Body of pancreas (tissue), 4 donors: ENCODE measurements at places on chromosomes 16 and 17. TPM values are rescaled to one million over a fixed set of nuclear protein-coding genes. Genes with fewer than 3 reads are reported as not detected.

The EVI2A gene
- not detected for total RNA-seq

The KCNJ2 gene
- 0.33 TPM for total RNA-seq

The STH gene
- not detected for total RNA-seq

The MSL1 gene
- 75.5 TPM for total RNA-seq

The NEUROD2 gene
- not detected for total RNA-seq

The PLLP gene
- 43.2 TPM for total RNA-seq

- no peak for DNase-seq
Observed at GRCh38 chr17:80637048-80637781, 92.6 kb downstream of the RPTOR start.

GRCh38 chr17:44830359-44831288 is 537 bp upstream of the GJC1 start:
- no peak for DNase-seq

DNA sequence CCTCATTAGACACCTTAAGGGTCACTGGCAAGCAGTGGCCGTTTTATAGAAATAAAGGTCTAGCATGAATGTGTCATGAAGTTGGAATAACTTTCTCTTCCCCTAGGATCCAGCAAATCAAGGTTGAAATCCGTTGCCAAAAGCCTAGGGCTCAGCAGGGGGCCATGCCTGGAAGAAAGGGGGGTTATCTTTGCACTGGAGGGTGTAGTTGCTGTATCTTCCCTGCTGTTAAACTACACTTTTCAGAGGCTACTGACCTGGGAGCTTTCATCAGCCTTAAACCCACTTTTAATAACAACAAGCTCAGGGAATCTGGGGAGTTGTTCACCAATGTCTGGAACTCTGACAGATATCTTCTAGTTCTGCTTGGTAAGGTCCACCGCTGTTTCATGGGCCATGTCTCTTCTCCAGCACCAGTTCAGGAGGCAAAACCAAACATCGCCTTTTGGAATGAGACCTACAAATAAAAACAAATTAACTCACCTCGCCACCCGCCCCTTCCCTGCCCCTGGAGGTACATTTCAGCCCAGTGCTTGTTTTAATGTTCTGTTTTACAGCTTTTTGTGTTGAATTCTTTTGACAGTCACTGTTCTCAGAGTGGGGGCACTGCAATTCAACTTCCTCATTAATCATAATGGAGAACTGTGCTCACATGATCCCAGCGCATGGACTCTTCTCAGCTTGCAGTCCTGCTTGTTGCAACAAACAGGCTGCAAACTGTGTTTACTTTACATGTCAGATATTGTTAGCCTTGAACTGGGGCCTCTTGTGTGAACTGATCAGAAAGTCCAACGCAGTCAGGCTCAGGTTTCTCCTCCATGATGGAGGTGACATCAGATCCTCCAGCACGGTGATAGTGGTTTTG is 508.7 kb downstream of the KCNJ2 start:
- DNase-seq, result peak; percentile 15

DNA sequence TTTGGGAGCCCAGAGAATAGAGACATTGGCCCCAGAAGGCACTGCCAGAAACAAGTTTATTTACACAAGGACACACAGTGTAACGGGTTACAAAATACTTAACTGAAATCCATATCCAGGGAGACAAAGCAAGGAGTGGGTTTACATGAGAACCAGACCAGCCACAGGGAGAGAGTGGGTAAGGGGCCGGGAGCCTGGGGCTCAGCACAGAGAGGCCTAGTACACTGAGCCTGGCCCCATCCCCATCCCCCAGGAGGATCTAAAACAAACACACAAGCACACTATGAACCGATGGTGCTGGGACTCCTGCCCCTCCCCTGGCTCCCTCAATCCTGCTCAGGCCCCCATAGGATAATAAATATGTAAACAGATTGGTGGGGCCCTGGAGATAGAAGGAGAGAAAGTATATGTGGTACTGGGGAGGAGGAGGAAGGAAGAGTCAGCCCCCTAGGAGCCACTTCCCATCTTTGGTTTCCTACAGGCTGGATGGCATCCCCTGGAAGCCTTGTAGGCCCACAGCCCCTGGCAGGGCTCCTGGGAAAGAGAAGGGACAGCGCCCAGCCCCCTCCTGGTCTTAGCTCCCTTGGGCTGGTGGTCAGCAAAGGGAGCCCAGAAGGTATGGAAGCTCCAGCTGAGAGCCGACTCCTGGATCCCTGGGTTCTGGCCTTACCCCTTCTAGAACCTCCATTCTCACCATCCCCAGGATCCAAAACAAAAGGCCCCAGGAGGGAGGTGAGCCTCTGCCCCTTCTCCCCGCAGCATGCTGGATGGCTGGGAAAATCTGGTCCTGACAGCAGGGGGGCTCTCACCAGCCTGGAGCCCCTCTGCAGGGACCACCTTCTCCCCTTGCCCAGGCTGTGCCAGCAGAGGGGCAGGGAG is 6.4 kb downstream of the G6PC3 start:
- DNase-seq, result no peak

GRCh38 chr16:83159049-83159448 is 532.3 kb downstream of the CDH13 start:
- no peak for DNase-seq

- no peak for DNase-seq
Observed at GRCh38 chr17:2435181-2435741, 34.4 kb upstream of the MNT start.

DNA sequence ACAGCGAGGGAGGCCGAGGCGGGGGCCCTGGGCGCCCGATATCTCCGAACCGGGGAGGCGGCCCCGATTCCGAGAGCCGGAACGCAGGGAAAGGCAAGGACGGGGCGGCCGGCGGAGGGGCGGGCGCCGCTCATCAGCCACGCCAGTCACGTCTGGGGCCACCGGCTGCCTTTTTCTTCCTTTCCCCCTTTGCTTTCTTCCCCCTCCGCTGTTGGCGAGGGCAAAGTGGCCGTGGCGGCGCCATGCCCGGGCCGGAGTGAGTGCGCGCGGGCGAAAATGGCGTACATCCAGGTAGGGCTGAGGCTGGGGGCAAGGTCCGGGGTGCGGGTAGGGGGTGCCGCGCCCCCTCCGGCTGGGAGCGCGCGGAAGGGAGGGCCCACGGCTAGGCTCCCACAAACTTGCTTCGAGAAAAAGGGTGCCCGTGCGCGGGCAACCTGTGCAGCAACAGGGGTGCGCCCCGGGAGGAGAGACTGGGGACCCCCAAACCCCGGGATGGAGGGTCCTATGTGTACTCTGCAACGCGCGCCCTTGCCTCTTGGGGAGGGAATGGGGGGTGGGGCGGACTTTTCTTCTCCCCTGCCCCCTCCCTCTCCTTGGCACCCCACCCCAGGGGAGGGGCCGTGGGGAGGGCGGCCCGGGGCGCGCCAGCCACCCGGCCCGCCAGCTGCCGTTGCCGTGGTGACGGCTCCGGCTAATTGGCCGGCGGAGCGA is 486 bp downstream of the SYT17 start:
- DNase-seq, result peak; percentile 52

GRCh38 chr17:31533546-31534155 is 142.2 kb downstream of the RAB11FIP4 start:
- no peak for DNase-seq

DNA sequence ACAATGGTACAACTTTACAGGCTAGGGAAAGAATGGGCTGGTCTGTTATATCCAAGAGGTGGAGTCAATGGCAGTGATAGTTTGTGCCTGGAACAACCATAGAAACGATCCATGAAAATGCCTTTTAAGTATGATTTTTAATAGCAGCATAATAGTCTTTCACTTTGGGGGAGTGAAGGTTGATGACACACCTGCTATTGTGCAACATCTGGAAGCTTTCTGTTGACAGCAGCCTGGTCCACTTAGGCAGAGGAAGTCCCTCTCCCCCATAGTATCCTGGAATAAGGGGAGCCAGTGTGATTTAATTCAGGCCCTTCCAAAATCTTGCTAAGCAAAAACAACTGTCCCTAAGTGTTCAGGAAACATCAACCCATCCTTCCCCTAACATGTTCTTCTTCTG is 56.3 kb upstream of the HS3ST4 start:
- DNase-seq, result no peak

GRCh38 chr16:80299416-80299815 is 241.4 kb upstream of the DYNLRB2 start:
- DNase-seq, result no peak

DNA sequence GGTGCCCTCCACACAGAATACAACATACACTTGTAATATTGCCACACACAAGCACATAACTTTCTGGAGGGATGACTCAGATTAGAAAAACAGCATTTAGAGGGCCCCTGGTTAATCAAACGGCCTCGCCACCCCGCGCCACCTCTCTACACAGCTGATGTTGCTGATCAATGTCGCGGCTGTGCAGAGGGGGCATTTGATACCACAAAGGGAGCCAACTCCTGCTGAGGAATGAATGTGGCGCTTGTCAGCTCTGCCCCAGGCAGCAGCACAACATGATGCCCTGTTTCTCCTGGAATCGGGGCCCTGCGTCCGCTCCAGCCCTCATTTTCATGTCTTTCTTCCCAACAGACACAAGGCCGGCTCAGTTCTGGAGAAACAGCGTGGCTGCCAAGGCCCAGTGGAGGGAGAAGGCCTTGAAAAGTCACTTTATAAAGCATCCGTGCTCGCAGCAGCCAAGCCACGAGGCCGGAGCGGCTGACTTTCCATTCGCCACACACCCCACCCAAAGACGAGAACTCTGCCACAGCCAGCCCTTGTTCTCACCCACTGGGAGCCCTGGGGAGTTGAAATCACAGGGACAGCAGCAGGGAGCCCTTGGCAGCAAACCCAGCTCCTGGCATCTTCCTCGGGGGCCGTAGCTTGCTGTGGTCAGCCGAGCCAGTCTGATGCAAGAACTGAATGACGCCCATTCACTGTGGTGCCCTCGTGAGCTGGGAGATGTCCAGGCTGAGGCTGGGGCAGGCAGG is 65.6 kb downstream of the XYLT1 start:
- DNase-seq, result peak; percentile 50

DNA sequence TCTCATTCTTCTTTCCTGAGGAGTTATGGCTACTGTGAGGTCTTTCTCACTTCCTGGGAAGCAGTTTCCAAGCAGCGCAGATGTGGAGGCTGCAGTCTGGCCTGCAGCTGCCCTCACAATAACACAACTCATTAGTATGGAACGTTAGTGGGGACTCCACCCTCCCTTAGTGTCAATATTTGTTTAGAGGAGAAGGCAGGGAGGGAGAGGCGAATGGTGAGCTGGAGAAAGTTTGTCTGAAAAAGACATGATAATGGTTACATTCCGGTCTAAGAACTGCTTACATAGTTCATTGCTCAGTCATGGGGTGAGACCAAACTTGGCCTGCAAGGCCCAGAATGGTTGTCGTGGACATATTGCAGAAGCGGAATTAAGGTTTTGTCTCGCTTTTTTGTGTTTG is 170.2 kb downstream of the HS3ST3B1 start:
- DNase-seq, result no peak

DNA sequence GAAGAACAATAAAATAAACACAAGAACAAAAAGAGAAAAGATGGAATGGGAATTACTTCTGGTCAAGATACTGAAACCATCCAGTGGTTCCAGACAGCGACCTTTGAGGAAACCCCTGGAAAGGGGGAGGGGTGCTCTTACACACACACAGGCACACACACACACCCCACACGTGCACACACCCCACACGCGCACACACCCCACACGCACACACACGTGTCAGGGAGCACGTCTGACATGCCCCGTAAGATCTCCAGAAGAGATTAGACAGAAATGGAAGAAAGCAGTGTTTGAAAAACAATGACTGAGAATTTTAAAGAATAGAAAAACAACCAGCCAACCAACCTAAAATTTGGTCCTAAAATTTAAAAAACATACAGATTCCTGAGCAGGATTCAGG is 45.3 kb upstream of the FASN start:
- DNase-seq, result no peak

GRCh38 chr17:62652251-62653001 is 25.0 kb downstream of the MRC2 start:
- DNase-seq, result peak; percentile 69
